Jurkat, Clone E6-1 (cell line): ENCODE measurements at places on chromosomes 7 and 10.

- DNase-seq: no peak
Observed at GRCh38 chr7:135811506-135811905, 62.9 kb upstream of the FAM180A start.

DNA sequence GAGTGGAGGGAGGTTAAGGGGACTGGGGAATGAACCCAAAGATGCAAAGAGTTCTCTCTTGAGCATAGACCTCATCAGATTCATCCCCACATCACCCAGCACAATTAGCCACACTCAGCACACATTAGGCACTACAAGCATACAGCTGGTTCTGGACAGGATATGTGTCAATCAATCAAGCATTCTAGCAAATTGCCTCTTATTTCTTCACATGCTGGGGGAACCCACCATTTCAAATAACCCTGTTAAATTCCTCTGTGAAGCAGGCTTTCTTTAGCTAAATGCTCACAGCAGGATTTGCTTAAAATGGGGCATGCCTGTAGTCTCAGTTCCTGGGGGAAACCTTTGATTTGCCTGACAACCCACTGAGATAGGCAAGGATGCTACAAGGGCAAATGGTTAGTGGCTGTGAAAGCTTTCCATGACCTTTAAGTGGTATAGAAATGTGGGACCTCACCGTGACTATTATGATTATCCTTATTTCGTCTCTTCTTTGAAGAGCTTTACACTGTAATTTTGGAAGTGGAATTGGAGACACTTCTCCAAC lies 193.4 kb upstream of the ZMIZ1 start:
- DNase-seq: no peak

- no peak for DNase-seq
Observed at GRCh38 chr7:157903710-157904109, 566.9 kb downstream of the DNAJB6 start.

DNA sequence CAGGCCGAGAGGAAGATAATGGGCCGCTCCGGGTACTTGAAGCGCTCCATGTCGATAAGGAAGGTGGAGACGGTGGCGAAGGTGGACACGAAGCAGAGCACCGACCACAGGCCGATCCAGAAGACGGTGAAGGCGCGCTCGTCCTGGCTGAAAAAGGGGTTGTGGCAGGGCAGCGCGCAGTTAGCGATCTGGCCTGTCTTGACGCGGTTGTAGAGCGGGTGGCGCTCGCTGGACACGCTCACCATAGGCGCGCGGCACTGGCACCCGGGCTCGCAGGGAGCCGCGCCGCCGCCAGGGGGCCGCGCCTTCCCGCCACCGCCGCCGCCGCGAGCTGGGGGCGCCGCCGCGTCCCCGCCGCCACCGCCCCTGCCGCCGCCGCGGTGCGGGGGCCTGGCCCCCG lies 1.6 kb downstream of the FZD8 start:
- DNase-seq: no peak

GRCh38 chr7:51292596-51292995 lies 24.0 kb downstream of the COBL start:
- DNase-seq: no peak

- DNase-seq: no peak
Observed at GRCh38 chr7:80843018-80843677, 75.7 kb downstream of the SEMA3C start.

DNA sequence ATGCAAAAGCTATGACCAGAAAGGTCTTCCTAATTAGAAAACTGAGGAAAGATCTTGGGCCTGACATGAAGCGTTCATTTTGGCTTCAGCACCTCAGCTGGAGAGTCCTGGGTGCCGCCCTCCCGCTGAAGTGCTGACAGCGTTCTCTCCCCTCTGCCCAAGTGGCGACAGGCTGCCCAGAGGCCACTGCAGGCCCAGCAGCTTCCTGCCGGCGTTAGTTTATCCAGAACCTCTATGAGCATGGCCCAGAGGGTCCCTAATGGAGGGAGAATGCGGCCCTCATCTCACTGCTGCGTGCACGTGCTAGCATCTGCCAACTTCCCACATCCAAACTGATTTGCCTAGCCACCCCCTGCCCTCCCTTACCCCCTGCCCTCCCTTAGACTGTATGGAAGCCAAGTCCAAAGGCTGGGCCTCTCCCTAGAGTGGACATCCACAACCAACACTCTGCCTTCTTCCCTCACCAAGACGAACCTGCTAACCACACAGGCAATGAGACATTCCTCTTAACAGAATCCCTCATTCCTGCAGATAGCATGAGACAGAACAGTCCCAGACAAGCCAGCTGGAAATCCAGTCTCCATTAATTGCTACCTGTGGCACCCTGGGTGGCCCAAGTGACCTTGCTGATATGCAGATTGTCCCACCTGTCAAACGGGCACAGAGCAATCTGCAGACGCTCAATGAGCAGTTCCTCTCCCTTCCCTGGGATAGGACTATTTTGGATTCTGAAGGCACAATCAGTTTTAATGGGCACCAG lies 108.4 kb downstream of the C10orf90 start:
- no peak for DNase-seq

DNA sequence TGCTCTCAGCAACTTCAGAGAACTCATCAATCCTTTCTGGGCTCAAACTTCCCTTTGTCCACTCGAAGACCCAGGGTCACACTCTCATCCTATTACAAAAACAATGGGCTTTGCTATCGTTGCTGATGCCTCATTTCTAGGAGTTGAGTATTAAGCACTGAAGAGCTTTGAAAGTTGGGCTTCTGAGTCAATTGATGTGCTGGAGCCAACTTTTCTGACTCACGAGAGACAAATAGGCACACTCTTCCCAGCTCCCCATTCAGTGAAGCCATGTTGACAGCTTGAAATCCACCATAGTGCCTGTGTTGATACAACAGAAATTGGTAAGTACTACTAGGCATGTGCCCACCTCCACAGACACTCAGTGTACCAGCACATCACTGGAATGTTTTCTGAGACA lies 97.5 kb upstream of the PRSS58 start:
- no peak for DNase-seq

GRCh38 chr10:126479280-126479895 lies 91.1 kb upstream of the ADAM12 start:
- DNase-seq: no peak
